Nephron progenitor cell (in vitro differentiated cells): ENCODE measurements at places on chromosomes 1 and 21.

GRCh38 chr21:36465478-36465877, 14.4 kb downstream of the CLDN14 start:
- DNase-seq, result no peak

DNA sequence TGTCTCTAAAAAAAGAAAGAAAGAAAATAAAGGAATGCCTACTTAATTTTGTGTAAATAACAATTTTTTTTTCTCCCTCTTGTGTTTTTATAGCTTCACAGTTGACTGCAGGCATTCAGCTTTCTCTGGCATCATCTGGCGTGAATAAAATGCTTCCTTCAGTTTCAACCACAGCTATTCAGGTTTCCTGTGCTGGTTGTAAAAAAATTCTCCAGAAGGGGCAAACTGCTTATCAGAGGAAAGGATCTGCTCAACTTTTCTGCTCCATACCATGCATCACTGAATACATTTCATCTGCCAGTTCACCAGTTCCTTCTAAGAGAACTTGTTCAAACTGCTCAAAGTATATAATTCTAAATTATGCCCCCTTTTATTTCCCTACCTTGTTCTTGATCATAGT, 18.0 kb downstream of the ZMYM1 start:
- DNase-seq, result no peak

DNA sequence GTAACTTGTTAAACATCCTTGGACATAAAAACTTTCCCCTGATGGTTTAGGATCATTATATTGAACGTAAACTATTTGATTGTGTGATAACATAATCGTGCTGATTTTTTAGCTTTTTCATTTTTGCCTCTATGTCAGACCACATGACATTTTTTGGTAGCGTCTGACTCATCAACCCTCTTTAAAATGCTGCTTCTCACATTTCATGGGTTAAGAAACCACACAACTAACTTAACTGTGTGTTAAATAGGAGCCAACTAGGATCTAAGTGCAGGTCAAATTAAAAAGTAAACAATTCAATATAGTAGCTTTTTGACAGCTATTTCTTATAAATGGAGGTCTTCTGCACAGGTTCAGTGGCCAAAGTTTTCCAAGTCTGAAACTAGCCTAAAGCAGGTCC, 9.8 kb downstream of the BTG3 start:
- DNase-seq, result no peak

DNA sequence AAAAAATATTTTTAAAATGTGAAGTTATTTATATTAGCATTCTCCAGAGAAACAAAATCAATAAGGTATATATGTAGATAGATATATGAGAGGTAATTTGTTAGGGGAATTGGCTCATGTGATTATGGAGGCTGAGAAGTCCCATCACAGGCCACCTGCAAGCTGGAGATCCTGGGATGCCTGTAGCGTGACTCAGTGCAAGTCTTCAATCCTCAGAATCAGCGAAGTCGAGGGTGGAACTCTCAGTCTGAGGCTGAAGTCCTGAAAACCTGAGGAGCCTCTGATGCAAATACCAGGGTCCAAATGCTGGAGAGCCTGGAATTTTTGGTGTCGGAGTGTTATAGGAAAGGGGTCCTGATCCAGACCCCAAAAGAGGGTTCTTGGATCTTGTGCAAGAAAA, 658.5 kb downstream of the USP25 start:
- DNase-seq, result no peak

- DNase-seq, result no peak
These were observed 766 bp downstream of the ATP2B4 start for GRCh38 chr1:203627398-203627797.

DNA sequence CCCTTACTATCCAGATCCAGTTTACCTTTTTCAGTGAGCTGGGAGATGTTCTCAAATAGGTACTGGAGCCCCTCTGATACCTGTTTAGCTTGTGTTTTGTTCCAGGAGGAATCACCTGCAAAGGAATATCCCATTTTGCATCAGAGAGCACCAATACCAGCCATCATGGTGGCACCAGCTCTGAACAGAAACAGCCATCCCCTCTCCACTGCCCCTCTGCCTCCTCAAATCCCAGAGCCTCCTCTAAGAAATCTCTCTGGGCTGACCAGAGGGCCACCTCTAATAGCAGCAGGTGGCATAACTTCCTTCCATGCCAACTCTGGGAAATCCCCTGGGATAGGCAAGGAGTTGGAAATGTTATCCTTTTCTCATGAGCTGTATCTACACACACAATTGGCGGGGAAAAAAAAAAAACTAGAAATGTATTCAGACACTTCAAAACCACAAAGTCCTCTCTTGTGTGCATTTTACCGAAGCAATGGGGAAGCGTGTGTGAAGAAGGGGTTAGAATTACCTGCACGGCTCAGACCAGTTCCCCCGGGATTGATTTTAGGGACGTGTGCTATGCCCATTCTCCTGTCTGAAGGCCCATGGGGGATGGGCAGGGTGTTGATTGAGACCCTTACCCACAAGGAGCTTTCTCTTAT, 2.4 kb downstream of the PGLYRP4 start:
- DNase-seq, result no peak

- DNase-seq, result peak; percentile 93
These were observed 23.2 kb downstream of the NENF start for GRCh38 chr1:212455803-212456528.
